ENCODE measurements at places on chromosomes 2 and 18.

GRCh38 chr2:209463835-209464234, 40.0 kb downstream of the MAP2 start:
- no peak overlapping the region for H3K4me3 ChIP-seq
- no peak overlapping the region for H3K27ac ChIP-seq
- no peaks in the 10 kb centered on the region for H3K36me3 ChIP-seq
- DNase-seq = no peak
- no peaks in the 10 kb centered on the region for H3K4me1 ChIP-seq

- no peaks in the 10 kb centered on the region for H3K36me3 ChIP-seq
- no peak for DNase-seq
- no peaks in the 10 kb centered on the region for H3K4me1 ChIP-seq
- H3K27ac ChIP-seq = no peak overlapping the region
- H3K27me3 ChIP-seq = no peaks in the 10 kb centered on the region
- no peak overlapping the region for H3K4me3 ChIP-seq
Measured at GRCh38 chr2:114714313-114714712, 271.9 kb downstream of the DPP10 start.

DNA sequence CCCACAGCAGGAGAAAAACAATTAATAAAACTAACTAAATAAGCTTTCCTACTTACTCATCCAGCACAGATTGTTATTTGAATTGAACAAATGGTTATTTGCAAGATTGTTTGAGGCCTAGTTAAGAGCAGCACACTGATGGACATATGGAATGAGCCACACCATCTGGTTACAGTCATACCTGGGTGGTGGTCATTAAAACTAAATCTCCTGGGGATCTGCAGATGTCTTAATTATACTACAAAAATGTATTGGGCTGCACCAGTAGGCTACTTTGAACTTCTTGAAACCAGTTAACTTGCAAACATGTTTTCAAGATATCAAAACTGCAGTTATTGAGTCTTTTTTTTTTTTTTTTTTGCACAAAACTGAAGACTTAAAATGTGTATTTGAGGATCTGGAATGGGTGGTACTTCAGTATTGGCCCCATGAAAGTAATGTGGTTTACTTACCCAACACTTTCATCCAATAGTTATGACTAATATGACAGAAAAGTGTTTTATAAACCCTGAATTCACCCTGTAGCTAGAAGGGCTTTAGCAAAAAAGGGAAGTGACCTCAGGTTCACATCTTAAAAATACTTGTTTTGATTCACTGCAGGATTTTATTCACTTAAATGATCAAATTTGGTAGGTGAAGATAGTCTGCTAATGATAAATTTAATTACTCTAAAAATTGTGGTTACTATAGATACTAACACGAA, 10.8 kb downstream of the AGFG1 start:
- no peak overlapping the region for H3K27ac ChIP-seq
- H3K4me1 ChIP-seq = no peaks in the 10 kb centered on the region
- H3K4me3 ChIP-seq = no peak overlapping the region
- H3K27me3 ChIP-seq = no peaks in the 10 kb centered on the region
- H3K36me3 ChIP-seq = no peaks in the 10 kb centered on the region

DNA sequence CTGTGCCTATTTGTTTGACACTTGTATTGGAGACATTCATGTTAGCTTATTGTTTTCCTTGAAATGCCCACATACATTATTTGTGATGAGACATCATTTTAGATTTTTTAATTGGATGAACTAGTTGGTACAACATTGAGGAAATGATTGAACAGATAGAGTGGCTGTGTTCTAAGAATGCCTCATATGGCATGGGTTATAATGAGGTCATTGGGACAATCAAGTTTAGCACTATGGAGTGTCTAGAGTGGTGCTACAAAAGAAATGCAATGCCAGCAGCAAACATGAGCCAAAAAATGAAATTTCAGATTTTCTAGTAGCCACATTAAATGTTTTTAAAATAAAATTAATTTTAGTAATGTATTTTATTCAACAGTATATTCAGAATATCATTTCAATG, 28.1 kb downstream of the ACVR2A start:
- H3K36me3 ChIP-seq = no peaks in the 10 kb centered on the region
- no peak overlapping the region for H3K27ac ChIP-seq
- H3K4me1 ChIP-seq = no peaks in the 10 kb centered on the region
- DNase-seq = no peak
- H3K4me3 ChIP-seq = no peak overlapping the region

DNA sequence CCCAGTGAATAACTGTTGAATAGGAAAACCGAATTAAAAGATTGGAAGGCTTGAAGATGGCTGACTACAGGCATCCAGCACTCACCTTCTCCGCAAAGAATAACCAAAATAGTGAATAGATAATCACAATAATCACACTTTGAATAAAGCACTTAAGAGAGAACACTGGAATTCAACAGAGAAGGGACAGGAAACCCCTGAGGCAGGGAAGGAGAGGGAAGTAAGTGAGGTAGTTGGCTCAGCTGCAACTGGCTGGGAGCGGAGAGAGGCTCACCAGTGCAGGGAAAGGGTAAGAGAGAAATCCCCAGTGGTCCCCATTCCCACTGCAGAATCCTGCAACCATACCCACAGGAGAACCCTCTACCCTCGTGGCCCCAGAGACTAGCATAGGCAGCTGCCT, 246.6 kb upstream of the NCKAP5 start:
- H3K36me3 ChIP-seq = no peaks in the 10 kb centered on the region
- no peak overlapping the region for H3K4me3 ChIP-seq
- H3K27ac ChIP-seq = no peak overlapping the region
- DNase-seq = no peak
- H3K27me3 ChIP-seq = no peaks in the 10 kb centered on the region

GRCh38 chr18:75158465-75159237, 50.3 kb downstream of the PTGR3 start:
- H3K27me3 ChIP-seq = no peaks in the 10 kb centered on the region
- H3K4me1 ChIP-seq = no peaks in the 10 kb centered on the region
- H3K27ac ChIP-seq = no peak overlapping the region
- no peak for DNase-seq

DNA sequence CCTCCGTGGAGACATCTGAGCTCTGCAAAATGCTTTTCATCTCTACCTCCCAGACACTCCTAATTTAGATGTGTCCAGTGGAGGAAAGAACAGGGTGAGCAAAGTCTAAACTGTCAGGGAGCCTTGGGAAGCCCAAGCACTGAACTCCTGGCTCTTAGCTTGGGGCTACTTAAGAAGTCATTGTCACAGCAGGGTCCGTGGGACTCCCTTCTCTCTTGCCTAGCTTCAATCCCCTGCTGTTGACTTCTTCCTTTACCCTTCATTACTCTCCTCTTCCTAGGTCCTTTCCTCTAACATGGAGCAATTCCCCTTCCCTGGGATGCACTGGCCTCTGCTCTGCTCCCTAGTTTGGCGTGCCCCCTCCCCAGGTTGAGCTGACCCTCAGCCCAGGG, 3.4 kb downstream of the OSR1 start:
- peaks cover 36% of the 10 kb centered on the region for H3K27me3 ChIP-seq
- H3K4me3 ChIP-seq = no peak overlapping the region
- no peak for DNase-seq
- no peaks in the 10 kb centered on the region for H3K36me3 ChIP-seq
- no peak overlapping the region for H3K27ac ChIP-seq

DNA sequence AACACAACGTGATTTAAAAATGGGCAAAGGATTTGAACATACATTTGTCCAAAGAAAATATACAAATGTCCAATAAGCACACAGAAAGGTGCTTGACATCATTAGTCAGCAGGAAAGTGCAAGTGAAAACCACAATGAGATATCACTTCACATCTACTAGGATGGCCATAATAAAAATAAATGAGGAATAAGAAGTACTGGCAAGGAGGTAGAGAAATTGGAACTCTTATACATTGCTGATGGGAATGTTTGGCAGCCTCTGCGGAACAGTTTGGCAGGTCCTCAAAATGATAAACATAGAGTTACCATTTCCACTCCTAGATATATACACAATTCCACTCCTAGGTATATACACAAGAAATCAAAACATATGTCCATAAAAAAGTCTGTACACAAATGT, 51.0 kb upstream of the PGAP1 start:
- H3K36me3 ChIP-seq = no peaks in the 10 kb centered on the region
- no peak overlapping the region for H3K4me3 ChIP-seq
- no peaks in the 10 kb centered on the region for H3K27me3 ChIP-seq
- no peak overlapping the region for H3K27ac ChIP-seq

DNA sequence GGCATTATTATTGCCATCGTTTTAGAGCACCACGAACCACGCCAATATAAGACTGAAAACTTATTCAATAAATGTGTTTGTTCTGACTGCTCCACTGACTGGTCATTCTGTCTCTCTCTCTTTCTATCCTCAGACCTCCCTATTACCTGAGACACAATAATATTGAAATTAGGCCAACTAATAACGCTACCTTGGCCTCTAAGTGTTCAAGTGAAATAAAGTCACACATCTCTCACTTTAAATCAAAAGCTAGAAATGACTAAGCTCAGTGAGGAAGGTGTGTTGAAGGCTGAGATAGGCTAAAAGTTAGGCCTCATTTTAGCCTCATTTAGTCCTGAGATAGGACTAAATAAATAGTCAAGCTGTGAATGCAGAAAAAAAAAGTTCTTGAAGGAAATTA, 38.8 kb downstream of the G6PC2 start:
- no peak overlapping the region for H3K4me3 ChIP-seq
- DNase-seq = no peak
- no peak overlapping the region for H3K27ac ChIP-seq
- no peaks in the 10 kb centered on the region for H3K36me3 ChIP-seq
- H3K27me3 ChIP-seq = no peaks in the 10 kb centered on the region
- H3K4me1 ChIP-seq = no peaks in the 10 kb centered on the region

GRCh38 chr2:236666646-236667204, 97.1 kb downstream of the ACKR3 start:
- DNase-seq = no peak
- no peak overlapping the region for H3K4me3 ChIP-seq
- no peaks in the 10 kb centered on the region for H3K27me3 ChIP-seq

DNA sequence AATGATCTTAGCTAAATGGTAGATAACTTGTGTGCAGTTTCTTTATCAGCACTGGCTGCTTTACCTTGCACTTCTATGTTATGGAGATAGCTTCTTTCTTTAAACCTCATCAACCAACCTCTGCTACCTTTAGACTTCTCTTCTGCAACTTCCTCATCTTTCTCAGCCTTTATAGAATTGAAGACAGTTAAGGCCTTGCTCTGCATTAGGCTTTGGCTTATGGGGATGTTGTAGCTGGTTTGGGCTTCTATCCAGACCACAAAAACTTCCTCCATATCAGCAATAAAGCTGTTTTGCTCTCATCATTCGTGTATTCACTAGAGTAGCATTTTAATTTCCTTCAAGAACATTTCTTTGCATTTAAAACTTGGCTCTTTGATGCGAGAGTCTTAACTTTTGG, 123.7 kb downstream of the PIK3C3 start:
- H3K27me3 ChIP-seq = no peaks in the 10 kb centered on the region
- no peak for DNase-seq
- H3K36me3 ChIP-seq = no peaks in the 10 kb centered on the region
- H3K4me1 ChIP-seq = no peaks in the 10 kb centered on the region
- H3K27ac ChIP-seq = no peak overlapping the region

DNA sequence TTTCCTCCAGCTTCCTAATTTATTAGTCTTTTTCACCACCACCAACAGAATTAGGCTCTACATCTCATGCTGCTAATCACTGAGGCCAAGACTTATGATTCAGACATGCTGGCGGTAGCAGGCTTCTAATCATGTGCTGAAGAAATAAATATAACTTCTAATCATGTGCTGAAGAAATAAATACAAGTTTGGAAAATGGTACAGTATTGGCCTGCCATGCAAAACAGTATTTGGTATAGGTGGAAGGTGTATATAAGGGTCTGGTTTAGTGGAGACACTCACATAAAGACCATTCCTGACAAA, 240.7 kb downstream of the TGIF1 start:
- no peaks in the 10 kb centered on the region for H3K4me1 ChIP-seq
- no peaks in the 10 kb centered on the region for H3K36me3 ChIP-seq
- no peak for DNase-seq
- no peaks in the 10 kb centered on the region for H3K27me3 ChIP-seq

DNA sequence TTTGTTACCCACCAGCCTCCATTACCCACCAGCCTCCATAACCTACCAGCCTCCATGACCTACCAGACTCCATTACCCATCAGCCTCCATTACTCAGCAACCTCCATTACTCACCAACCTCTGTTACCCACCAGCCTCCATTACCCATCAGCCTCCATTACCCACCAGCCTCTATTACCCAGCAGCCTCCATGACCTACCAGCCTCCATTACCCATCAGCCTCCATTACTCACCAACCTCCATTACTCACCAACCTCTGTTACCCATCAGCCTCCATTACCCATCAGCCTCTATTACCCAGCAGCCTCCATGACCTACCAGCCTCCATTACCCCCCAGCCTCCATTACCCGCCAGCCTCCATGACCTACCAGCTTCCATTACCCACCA, 133.3 kb upstream of the HS6ST1 start:
- no peaks in the 10 kb centered on the region for H3K4me1 ChIP-seq
- no peaks in the 10 kb centered on the region for H3K27me3 ChIP-seq
- no peak overlapping the region for H3K4me3 ChIP-seq
- no peaks in the 10 kb centered on the region for H3K36me3 ChIP-seq

- no peak overlapping the region for H3K4me3 ChIP-seq
- no peak overlapping the region for H3K27ac ChIP-seq
- no peaks in the 10 kb centered on the region for H3K27me3 ChIP-seq
- H3K4me1 ChIP-seq = no peaks in the 10 kb centered on the region
Measured at GRCh38 chr2:24887307-24887874, 32.6 kb downstream of the ADCY3 start.

DNA sequence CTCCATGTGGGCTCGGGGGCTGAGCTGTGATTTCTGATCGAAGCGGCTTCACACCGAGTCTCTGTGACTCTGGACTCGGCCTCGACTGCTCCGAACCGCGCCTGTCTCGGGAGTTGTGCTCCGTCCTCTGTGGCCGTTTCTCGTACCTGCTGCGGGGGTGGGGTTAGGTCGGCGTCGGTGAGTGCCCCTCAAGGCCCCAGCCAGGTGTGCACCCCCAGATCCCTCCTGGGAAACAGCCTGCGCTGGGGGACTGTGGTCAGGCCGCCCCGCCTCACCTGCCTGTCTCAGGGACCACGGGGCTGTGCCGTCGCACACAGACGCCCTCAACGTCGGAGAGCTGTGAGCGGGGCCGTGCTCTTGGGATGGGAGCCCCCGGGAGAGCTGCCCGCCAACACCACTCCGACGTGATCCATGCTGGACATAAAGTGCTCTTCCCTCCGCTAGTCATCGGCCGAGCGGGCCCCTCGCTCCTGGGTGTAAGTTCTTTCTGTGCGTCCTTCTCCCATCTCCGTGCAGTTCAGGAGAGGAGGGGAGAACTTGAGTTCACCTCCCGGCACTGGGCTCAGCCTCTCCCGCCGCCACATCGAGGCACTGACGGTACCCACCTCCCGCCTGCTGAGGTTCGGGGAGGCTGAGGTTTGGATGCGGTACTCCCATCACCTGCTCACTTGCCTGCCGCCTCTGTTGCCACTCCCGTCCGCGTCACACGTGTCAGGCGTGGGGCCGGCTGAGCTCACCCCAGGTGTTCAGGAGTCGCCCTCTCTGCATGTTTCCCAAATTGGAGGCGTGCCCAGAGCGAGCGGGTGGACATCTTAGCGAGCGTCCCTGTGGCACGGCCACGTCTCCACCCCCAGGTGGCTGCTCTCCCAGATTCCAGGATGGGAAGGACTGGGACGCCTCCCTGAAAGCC, 55.7 kb downstream of the CTDP1 start:
- H3K36me3 ChIP-seq = peaks cover 13% of the 10 kb centered on the region
- no peak for DNase-seq
- no peaks in the 10 kb centered on the region for H3K27me3 ChIP-seq
- H3K27ac ChIP-seq = no peak overlapping the region
- no peaks in the 10 kb centered on the region for H3K4me1 ChIP-seq

All from colonic mucosa (tissue), 4 donors.